Right ventricle myocardium superior (tissue), 1 donor: ENCODE measurements at places on chromosomes 7 and 10. TPM values are rescaled to one million over a fixed set of nuclear protein-coding genes. Genes with fewer than 3 reads are reported as not detected.

GPC2 gene
- total RNA-seq = 0.13 TPM

FOXI2 gene
- total RNA-seq = not detected

DNA sequence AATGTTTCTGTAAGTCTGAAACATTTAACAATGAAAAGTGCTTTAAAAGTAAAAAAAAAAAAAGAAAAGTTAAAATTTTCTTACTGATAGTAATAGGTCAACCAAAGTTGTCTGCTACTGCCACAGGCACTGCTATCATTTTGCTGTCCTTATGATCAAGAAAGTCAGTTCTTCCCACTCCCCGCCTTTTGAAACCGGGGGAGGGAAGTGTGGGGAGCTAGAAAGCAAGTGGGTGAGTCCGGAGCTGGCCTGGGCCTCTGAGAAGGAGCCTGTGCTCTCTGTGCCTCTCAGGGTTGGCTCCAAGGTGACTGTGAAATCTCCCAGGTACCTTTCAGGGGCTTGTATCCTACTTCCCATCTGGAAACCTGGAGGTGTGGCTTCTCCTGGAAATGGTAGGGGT lies 7.3 kb downstream of the C7orf57 start:
- no peak for DNase-seq

DNA sequence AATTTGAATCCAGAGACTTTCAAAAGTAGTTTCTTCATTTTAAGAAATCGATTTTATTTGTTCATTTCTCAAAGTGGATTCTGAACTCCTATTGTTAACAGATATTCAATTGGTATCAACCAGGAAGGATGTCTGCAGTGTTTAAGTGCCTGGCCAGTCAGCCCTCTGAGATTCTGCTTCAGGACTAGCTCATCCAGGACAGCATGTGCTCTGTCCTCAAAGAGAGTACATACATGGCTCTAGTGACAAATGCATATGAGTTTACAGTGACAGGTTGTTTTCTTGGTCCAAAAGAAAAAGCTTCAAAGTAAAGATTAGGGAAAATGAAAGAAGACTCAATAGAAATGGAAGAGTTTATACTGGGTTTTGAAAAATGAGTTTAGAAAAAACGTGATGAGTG lies 8.4 kb upstream of the PTN start:
- DNase-seq = no peak

- DNase-seq = no peak
Observed at GRCh38 chr7:135768467-135768866, 19.9 kb upstream of the FAM180A start.

- DNase-seq = no peak
Observed at GRCh38 chr10:12785415-12785831, 216.1 kb downstream of the CCDC3 start.

DNA sequence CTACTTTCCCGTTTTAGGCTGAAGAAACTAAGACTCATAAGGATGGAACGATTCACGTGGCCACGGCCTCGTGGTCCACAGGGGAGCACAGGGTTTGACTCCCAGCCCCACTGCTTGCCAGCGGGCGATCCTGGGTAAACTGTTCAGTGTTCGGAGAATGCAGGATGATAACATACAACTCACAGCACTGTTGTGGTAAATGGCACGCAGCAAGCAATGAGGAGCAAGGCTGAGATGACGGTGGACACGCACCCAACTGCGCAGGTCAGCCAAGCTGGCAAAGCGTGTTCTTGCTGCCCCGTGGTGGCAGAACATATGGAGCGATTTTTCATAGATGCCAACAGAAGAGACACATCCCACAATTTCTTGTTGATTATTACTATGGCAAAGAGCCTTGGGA lies 272.7 kb downstream of the DNAJB6 start:
- DNase-seq = no peak

DNA sequence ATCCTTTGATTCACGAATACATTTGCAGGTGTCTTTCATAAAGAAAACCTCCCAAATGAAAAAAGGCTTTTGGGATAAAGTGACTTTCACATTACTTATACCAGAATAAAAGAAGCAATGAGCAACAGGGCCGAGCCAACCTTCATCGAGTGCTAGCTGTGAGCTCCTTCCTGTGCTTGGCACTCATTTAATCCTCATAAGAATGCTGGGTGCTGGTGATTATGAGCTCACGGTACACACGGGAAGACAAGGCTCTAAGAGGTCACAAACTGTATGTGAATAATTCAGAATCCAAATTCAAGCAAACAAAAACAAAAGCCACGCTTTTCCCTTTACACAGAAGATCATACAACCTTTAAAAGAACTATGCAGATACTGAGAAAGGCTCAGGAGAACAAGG lies 156.2 kb downstream of the COBL start:
- no peak for DNase-seq

GRCh38 chr7:44094365-44094764 lies 9.8 kb upstream of the AEBP1 start:
- DNase-seq = no peak
